GM19239 (cell line): ENCODE measurements at places on chromosomes 2 and 18.

DNA sequence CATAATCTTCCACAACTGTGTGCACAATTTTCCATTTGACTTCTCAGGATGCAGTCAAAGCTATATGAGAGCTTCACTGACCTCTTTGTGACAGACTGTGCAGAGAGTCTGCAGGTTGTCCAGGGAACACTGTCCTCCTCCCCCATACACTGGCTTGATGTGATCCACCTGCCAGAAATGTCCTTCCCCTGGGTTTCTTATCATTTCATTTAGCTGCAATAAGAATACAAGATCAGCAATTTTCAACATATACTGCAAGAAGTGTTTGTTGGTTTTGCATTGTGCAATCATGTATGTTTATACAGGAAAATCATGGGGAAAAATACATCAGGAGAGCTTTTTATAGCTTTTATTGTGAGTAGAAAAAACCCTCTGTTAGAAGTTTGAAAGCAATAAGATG, 150.7 kb downstream of the RAB3GAP1 start:
- DNase-seq, result no peak

DNA sequence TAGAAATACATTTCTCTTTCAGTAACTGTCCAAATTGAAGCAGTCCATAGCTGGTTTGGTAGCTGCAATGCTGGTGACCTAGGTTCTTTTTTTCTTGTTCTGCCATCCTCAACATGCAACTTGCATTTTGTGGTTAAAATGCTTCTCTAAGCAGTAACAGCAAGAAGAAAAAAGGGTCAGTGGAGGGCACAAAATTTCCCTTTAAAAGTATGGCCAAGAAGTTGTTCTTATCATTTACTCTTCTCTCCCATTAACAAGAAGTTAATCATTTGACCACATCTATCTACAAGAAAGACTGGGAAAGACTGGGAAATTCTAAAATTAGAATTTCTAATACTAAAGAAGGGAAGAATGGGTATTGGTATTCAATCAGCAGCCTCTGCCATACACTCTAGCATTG, 569.9 kb downstream of the CPS1 start:
- DNase-seq, result no peak

DNA sequence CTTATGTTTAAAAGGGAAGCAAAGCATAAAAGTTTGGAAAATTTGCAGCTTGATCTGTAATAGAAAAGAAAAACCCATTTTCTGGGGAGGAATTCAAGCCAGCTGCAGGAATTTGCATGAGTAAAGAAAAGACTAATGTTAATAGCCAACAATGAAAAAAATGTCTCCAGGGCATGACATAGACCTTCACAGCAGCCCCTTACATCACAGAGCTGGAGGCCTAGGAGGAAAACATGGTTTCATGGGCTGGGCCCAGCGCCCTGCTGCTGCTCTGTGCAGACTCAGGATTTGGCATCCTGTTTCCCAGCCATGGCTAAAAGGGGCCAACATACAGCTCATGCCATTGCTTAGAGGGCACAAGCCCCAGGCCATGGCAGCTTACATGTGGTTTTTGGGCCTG, 411.6 kb upstream of the MC4R start:
- no peak for DNase-seq

DNA sequence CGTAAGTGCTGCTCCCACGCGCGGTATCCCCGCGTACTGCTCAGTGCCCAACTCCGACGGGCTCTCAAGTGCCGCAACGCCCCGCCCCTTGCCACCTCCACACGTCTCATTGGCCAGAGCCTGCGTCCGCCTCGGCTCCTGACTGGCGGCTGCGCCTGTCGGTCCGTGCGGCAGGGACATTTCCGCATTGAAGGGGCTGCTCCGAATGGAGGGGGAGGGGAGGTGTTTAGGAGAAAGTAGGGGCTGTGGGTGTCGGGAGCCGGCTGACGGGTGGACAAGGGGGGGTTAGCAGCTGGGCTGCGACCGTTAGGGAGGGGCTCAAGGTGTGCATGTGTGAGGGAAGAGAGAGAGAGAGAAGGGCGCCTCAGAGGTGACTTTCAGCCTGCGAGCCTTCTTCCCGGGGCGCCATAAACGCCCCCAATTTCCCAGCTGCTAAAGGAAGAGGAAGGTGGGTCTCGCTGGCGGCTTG, 877 bp upstream of the UGP2 start:
- peak; percentile 66 for DNase-seq

- DNase-seq, result no peak
Measured at GRCh38 chr18:3118195-3119010, 101.4 kb downstream of the MYOM1 start.

- no peak for DNase-seq
Measured at GRCh38 chr2:227411320-227411989, 23.7 kb upstream of the SCYGR1 start.

GRCh38 chr2:62354771-62355561, 151.0 kb downstream of the TMEM17 start:
- DNase-seq, result no peak

DNA sequence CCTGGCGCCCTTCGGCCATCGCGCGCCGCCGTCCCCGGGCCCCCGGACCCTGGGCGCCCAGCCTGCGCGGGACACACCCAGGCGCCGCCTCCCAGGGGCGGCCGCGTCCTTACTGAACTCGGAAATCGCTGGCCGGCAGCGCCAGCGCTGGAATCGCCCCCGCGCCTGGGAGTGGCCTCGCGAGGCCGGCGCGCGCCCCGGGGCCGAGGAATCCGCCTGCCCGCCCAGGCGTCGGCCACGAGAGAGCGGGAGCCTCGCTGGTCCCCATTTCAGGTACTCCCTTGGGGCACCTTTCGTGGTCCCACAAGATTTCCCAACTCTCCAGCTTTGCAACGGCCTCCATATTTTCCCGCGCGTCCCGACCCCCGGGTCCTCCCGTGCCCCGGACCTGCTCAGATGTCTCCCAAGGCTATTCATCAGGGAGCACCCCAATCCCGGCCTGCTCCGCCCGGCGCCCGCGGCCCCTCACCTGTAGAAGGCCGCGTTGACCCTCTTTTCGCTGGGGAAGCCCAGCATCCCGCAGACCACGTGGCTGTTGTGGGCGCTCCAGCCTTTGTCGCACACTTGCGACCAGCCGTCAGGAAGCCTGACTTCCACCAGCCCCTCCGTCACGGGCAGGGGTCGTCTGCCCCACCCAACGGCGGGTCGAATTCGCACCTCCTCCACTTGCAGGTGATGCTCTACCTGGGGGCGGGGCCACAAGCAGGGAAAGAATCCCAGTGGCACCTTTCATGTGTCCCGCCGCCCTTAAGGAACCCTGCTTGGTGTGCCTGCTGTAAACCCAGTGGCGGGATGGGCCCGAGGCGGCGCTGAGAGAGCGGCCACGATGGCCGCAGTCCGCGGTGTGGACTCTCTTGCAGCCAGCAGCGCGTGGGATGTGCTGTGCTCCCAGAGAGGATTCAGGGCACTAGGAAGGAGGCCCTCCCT, 4.6 kb downstream of the LOXL3 start:
- no peak for DNase-seq

DNA sequence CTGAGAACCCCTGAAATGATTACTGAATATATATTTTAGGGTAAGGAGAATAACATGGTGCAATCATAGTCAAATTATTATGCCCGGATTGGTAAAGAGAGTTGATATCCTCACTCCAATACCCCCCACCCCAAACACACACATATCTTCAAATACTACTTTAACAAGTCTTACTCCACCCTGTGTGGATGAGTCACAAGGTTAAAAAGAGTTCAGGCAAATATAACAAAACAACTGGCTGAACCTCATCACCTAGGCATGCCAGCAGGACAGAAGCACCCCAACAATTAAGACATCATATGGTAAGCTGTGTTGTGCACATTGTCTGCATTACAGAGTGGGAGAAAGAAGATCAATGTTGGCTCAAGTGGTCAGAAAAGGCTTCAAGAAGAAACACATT, 857.4 kb downstream of the TDRD15 start:
- DNase-seq, result no peak

- no peak for DNase-seq
Measured at GRCh38 chr18:35117951-35118411, 76.8 kb downstream of the MAPRE2 start.

- DNase-seq, result no peak
Measured at GRCh38 chr2:133418021-133418420, 150.2 kb downstream of the NCKAP5 start.

- no peak for DNase-seq
Measured at GRCh38 chr2:211228559-211228958, 672.2 kb downstream of the CPS1 start.

- no peak for DNase-seq
Measured at GRCh38 chr2:240500561-240501423, 57.0 kb downstream of the ANKMY1 start.

- DNase-seq, result peak; percentile 79
Measured at GRCh38 chr2:47070920-47071824, 83.9 kb downstream of the STPG4 start.

- no peak for DNase-seq
Measured at GRCh38 chr2:26018184-26019055, 15.5 kb upstream of the RAB10 start.

DNA sequence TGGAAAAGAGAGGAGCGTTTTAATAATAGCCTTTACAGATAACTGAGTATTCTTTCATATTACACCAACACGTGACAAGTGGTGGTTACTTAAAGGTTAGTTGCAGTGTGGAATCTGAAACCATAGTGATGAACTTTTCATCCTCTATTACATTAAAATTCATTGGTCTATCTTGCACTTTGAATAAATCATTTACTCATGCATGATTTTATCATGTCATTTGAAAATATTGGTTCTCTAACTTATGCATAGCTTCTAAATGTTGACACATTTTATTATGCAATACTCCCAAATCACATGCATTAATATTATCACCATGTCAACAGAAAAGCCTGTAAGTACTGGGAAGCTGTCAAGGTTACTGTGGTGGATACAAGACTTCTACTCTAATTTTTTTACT, 1432.2 kb downstream of the LRP1B start:
- DNase-seq, result no peak

GRCh38 chr2:17935242-17935885, 56.9 kb downstream of the KCNS3 start:
- DNase-seq, result no peak
